ENCODE measurements at places on chromosomes 12 and 14. TPM values are rescaled to one million over a fixed set of nuclear protein-coding genes. Genes with fewer than 3 reads are reported as not detected.

- H3K27ac ChIP-seq, result no peak overlapping the region
- no peaks in the 10 kb centered on the region for H3K4me1 ChIP-seq
- no peak overlapping the region for H3K4me3 ChIP-seq
- H3K36me3 ChIP-seq, result no peaks in the 10 kb centered on the region
- DNase-seq, result no peak
Measured at GRCh38 chr14:76550534-76550933, 174.6 kb downstream of the ESRRB start.

GRCh38 chr14:22556021-22556989, 32.7 kb downstream of the DAD1 start:
- H3K27ac ChIP-seq, result peak overlapping the region; percentile 96
- no peaks in the 10 kb centered on the region for H3K27me3 ChIP-seq
- peak; percentile 99 for DNase-seq
- peak overlapping the region; percentile 65 for H3K4me3 ChIP-seq

GRCh38 chr14:106308839-106309389, 782.5 kb downstream of the TMEM121 start:
- DNase-seq, result peak; percentile 54
- H3K27ac ChIP-seq, result no peak overlapping the region
- H3K36me3 ChIP-seq, result no peaks in the 10 kb centered on the region
- H3K4me3 ChIP-seq, result no peak overlapping the region
- no peaks in the 10 kb centered on the region for H3K4me1 ChIP-seq

GRCh38 chr14:51035611-51036192, 59.2 kb downstream of the TRIM9 start:
- no peaks in the 10 kb centered on the region for H3K36me3 ChIP-seq
- H3K27me3 ChIP-seq, result no peaks in the 10 kb centered on the region
- no peak for DNase-seq
- H3K4me3 ChIP-seq, result no peak overlapping the region

The JDP2 gene
- polyA plus RNA-seq, result not detected

The FOXN4 gene
- polyA plus RNA-seq, result not detected

Measured in naive thymus-derived CD4-positive, alpha-beta T cell (primary cell).